CD4-positive, alpha-beta T cell treated with Interleukin-2 at 100 ng/mL for 4 hours (primary cell): ENCODE measurements at places on chromosomes 16 and 17.
A peak's percentile ranks its signal among the peaks of the same experiment; 100 is the strongest.

DNA sequence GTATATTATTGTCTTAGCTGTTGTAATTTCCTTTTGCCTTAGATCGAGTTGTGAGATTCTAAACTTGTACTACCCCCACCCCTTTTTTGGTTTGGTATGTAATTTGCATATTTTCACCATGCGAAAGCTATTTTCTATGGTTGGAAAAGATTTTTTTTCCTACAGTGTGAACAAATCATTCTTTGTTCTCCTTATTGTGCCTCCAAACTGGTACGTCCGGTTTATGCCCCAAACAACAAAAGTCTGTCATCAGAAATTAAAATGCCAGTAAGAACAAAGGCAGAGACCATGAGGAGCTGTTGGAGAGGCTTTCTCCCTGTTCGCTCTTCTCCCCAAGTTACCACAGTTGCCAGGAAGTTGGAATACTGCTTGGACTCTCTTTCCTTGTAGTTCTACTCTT lies 66.1 kb downstream of the BCAS3 start:
- no peak for DNase-seq

GRCh38 chr17:12896180-12896785 lies 107.0 kb downstream of the ARHGAP44 start:
- no peak for DNase-seq

DNA sequence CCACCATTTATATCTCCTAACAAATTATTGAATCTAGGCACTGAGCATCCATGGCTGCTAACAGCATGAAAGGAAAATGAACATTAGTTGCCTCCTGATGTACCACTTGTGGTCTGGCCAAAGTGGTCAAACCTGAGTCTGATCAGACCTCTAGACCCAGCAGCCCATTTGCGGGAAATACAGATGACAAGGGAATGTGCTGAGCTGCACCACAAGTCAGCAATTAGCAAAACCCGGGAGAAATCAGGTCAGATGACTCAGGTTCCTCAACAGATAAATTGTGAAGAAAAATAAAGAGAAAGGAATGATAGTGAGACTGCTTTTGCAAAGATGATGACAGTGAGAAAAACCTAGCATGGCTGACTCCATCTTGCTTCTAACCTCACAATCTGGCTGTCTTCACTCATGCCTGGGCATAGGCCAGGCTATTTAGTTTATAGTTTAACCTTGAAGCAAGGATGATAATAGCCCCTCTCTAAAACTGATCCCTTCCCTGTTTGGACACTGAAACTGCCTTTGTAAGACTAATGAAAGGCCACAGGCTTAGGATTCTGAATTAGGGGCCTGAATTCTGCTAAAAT lies 142.7 kb upstream of the ASIC2 start:
- DNase-seq = no peak

GRCh38 chr17:7811251-7811650 lies 22.8 kb upstream of the KDM6B start:
- no peak for DNase-seq

DNA sequence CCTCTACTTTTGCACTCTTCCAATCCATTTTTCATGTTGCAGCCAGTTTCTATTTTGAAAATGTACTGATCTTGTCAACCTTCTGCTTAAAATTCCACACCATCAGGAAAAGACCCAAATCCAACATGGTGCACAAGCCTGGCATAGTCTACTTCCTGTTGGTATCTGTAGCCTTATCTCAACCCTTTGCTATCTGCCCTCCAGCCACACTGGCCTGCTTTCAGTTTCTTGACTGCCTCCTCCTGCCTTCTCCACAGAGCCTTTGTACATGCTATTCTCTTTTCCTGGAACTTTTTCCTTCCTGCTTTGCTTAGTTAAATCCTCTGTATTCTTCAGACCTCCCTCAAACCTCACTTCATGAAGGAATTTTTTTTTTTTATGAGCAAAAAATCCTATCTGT lies 31.5 kb downstream of the NLRP1 start:
- no peak for DNase-seq

DNA sequence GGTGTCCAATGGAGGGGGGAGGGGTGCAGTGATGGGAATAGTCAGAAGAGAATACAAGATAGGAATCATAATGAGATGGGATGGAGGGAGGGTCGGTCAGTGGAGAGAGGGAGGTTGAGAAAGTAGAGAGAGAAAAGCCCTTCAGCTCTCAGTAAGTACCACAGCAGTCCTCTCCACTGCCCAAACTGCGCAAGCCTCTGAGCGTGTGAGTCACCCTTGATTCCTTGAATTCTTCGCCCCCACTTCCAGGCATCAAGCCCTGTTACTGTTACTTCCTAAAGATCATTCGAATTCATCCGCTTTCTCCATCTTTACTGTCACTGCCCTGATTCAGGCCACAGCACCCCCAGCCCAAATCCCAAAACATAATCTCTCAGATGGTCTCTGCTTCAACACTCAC lies 2.5 kb downstream of the GUCY2D start:
- DNase-seq = no peak

- DNase-seq = no peak
These were observed 5.8 kb downstream of the TOM1L2 start for GRCh38 chr17:17966399-17966798.

GRCh38 chr17:59620518-59621259 lies 994 bp downstream of the CLTC start:
- DNase-seq = peak; percentile 49

GRCh38 chr16:85867189-85867588 lies 31.8 kb upstream of the IRF8 start:
- no peak for DNase-seq

- DNase-seq = no peak
These were observed 12.2 kb upstream of the VAT1L start for GRCh38 chr16:77775911-77776909.

DNA sequence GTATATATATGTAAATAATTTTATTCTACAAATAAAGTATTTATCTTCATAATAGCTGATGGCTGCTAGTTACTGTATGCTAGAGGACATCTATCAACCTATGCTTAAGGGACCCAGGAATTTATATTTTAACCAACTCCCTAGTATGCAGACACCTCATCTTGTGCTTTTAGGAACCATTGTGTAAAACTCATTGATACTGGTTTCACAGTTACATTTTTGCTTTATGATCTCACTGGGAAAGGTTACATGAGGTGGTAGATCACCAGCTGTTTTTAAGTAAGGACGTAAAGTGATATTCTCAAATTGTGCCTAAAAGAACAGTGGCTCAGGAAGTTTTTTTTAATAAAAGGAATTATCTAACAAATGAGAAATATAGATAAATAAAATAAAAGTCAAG lies 56.4 kb downstream of the VMP1 start:
- no peak for DNase-seq

DNA sequence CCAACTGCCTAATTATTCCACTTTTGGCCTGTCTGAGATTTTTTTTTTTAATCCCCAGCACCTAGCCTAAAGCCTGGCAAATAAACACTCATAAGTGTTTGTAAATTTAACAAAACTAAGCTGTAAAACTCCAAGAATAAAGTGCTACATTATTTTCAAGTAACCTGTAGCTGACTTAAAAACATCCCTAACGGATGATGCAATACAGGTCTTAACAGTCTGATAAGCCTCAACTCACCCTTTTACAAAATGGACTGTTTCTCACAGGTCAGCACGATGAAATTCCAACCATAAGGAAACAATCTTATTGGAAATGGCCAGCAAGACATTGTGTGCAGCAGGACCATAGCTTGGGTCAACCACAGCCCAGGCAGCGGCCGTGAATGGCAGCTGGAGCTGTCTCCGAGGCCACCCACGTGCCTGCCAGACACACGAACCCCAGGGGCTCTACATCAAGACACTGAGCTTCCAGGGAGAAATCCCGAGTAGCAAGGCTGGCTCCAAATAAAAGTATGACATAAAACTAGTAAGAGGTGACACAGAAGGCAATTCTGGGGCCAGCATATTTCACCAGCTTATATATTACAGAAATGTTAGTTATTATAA lies 58.9 kb downstream of the NDEL1 start:
- DNase-seq = no peak

DNA sequence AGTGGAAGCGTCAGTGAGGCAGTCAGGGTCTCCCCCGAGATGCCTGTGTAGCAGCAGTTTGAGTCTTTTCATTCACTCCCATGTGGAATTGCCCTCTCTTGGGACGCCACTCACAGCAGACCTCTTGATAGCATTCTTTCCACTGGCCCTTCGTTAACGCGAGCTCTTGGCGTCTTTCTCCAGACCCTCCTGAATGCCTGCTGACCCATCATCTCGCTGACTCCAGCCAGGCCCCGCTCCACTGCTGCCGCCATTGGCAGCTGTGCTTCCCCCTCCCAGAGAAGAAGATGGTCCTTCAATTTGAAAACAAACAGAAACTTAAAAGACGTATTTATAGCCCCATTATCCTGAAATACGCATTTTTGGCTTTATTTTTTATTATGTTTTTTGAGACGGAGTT lies 63.1 kb downstream of the SEC14L1 start:
- no peak for DNase-seq

GRCh38 chr16:67001726-67002125 lies 13.3 kb downstream of the CES4A start:
- no peak for DNase-seq

DNA sequence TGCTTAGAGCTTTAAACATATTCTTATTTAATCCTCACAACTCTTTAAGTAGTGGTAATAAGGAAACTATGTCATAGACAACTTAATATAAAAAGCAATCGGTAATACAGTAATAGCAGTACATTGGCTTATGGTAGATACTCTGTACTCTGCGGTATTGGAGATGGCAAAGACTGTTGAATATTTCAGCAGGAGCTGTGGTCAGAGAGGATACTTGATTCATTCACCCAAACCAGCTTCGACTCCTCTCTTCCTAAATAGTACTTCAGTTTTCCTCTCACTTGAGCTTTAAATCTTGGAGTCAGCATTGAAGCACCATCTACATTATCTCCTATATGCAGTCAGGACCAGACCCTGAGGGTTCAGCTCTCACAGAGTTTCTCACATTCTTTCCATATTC lies 169.3 kb downstream of the CYB561 start:
- DNase-seq = no peak

DNA sequence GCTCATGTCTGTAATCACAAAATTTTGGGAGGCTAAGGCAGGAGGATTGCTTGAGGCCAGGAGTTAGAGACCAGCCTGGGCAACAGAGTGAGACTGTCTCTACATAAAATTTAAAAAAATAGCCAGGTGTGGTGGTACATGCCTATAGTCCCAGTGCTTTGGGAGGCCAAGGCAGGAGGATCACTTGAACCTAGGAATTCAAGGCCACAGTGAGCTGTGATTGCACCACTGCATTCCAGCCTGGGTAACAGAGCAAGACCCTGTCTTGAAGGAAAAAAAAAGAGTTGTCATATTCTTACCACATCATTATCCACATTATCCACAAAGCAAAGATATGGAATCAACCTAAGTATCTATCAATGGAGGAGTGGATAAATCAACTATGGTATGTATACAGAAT lies 21.0 kb upstream of the MAPK3 start:
- no peak for DNase-seq
